ENCODE measurements at places on chromosomes 4 and X.

- DNase-seq, result no peak
Measured at GRCh38 chr4:82585690-82586435, 24.1 kb upstream of the TMEM150C start.

DNA sequence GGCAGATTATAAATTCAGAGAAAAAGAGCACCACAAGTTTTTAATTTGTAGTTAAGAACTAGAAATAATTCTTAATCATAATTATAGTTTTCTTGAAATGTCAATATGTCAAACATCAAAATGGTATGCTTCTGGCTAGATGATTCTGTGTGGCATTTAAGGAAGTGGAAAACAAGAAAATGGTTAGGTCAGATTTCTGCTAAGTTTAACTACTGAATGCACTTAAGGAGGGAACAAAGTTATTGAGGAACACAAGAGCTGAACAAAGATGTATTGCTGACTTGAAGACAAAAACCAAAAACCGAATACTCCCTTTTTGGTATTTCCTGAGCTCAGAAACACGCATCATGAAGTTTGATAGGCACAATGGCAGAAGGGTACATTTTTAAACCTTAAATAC, 58.7 kb upstream of the GPR34 start:
- no peak for DNase-seq

GRCh38 chr4:2604614-2605013, 68.2 kb downstream of the FAM193A start:
- DNase-seq, result no peak

- no peak for DNase-seq
Measured at GRCh38 chr4:6121941-6122340, 78.4 kb downstream of the JAKMIP1 start.

Measured in stimulated activated naive CD8-positive, alpha-beta T cell treated with anti-CD3 and anti-CD28 coated beads, Interleukin-15, Interleukin-2, amounts not matched to agents 100 U/mL and 50 U/mL, for 24 hours (primary cell).